ENCODE measurements at places on chromosomes 5 and 9.
A peak's percentile ranks its signal among the peaks of the same experiment; 100 is the strongest.

- DNase-seq: peak; percentile 5
Observed at GRCh38 chr9:98990181-98990870, 46.6 kb downstream of the COL15A1 start.

GRCh38 chr5:28691526-28691925 lies 1653.1 kb upstream of the CDH9 start:
- no peak for DNase-seq

GRCh38 chr5:16570121-16570815 lies 46.5 kb downstream of the RETREG1 start:
- no peak for DNase-seq

DNA sequence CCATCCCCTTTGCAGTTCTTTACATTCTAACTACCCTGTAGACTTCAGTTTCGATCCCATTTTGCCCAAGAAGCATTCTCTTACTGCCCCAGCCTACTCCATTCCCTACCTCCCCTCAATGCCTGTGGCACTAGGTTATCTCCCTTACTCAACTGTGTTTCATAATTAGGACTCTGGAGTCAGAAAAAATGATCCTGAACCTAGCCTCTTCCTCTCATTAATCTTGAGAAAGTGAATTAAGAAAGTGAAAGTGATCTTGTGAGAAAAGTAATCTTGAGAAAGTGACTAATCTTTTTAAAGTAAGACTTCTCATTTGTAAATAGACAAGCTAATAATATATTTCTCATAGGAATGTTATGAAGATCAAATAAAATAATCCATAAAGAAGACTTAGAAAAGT lies 444.0 kb upstream of the TRPC7 start:
- no peak for DNase-seq

- DNase-seq: no peak
Observed at GRCh38 chr9:107261106-107261505, 22.0 kb upstream of the RAD23B start.

DNA sequence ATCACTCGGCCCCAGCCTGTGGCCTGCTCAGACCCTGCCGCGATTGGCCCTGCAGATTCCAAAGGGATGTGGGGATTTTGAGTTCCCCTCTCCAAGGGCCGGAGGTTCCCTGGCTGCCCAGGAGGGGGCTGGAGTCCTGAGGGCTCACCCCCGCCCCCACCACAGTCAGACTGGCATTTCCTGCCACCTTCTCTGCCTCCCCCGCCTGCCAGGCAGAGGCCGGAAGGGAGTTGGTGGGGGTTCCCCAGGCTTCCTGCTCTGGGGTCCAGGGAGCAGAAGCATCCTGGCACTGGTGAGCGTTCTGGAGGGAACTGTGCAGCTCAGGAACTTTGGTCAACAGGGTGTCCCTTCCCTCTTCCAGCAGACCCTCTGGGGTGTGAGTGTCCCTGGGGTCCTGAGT lies 70.6 kb downstream of the RXRA start:
- DNase-seq: no peak

DNA sequence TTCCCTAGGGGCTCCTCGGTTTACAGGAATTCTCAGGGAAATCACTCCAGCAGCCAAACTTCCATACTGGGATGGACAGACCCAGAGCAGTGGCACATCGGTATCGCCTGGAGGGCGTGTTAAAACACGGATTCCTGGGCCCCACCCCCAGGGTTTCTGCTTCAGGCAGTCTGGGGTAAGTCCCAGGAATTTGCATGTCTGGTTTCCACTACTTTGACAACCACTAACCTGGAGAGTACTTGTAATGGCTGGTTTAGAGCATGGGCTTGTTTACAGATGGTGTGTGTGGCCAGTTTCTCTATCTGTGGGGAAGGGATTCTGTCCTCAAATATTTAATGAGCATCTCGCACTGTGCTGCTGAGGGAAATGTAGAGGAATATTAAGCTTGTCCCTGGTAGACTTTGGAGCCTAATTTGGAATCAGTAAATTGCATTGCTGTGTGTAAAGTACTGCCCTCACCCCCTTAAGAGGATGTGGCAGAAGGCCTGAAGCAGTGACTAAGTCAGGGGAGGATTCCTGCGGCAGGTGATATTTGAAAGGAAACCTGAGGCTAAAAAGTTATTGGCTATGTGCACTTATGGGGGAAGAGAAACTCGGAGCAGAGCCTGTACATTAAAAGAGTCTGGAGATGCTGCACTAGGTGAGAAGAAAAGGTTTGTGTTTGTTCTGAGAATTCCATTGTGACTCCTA lies 18.6 kb upstream of the TJP2 start:
- peak; percentile 56 for DNase-seq

- no peak for DNase-seq
Observed at GRCh38 chr5:1010181-1010510, 1.5 kb downstream of the NKD2 start.

GRCh38 chr9:89077519-89077918 lies 86.3 kb downstream of the S1PR3 start:
- DNase-seq: no peak

GRCh38 chr9:123002754-123003153 lies 30.7 kb upstream of the GPR21 start:
- no peak for DNase-seq

GRCh38 chr5:56360816-56361215 lies 127.7 kb upstream of the ANKRD55 start:
- DNase-seq: no peak

GRCh38 chr5:148913493-148913892 lies 87.1 kb downstream of the ADRB2 start:
- no peak for DNase-seq

DNA sequence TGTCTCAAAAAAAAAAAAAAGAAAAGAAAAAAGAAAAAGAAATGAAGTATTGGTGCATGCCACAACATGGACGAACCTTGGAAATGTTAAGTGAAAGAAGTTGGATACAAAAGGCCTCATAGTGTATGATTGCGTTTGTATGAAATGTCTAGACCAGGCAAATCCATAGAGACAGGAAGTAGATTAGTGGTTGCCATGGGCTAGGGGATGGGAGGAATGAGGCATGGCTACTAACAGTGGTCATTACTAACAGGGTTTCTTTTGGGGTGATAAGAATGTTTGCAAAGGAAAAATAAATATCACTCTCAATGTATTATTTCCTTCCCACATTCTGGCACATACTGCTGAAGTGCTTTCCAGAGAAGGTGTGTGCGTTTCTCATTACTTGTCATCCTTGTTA lies 44.1 kb downstream of the UGCG start:
- no peak for DNase-seq

DNA sequence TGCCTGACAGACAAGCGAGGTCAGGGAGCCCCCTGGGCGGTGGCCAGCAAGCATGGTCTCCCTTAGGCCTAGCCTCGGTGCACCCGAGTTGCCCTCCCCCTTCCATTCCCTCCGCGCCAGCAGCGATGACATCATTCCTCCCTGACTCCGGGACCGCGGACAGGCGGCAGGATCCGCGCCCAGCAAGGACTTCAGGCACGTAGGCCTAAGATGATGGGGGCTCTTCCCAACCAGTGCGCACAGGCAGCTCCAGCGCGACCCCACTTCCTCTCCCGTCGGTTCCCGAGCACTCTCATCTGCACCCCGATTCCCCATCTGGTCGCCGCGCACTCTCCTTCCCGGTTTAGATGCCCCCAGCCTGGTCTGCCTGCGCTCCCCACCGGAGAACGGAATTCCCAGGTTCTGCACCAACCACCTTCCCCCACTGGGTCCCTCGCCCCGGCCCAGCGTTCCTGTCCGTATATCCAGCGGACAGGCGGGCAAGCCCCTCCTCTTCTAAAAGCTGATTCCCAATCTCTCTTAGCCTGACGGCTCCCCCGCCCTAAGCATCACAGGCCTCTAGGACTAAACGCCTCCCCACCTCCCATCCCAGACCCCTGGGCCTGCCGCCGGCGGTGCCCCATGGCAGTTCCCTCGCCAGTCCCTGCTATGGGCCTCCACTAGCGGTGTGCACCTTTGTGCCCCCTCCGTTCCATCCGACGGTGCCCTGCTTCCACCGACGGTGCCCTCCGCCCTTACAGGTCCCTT lies 931 bp downstream of the FAM219A start:
- peak; percentile 73 for DNase-seq

- no peak for DNase-seq
Observed at GRCh38 chr9:88757406-88758010, 222.5 kb downstream of the NXNL2 start.

GRCh38 chr9:92342825-92343488 lies 17.2 kb downstream of the CENPP start:
- DNase-seq: no peak

GRCh38 chr5:173883347-173883924 lies 4.7 kb upstream of the CPEB4 start:
- DNase-seq: no peak

DNA sequence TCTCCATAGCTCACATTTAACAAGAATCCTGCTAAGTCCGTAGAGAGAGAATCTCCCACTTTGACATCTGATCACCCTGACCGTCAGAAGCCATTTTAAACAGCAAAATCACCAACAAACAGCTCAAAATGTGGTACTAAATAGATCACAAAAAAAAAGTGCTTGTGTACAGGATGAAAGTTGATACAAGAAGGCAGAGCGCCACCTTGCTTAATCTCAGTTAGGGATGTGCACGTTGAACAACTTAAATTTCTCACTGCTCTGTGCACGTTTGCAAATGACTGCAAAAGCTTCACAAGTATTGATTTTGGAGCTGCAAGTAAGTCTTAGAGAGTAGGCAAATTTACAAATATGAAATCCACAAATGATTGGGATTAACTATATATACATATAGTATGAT lies 63.1 kb upstream of the NREP start:
- DNase-seq: no peak

DNA sequence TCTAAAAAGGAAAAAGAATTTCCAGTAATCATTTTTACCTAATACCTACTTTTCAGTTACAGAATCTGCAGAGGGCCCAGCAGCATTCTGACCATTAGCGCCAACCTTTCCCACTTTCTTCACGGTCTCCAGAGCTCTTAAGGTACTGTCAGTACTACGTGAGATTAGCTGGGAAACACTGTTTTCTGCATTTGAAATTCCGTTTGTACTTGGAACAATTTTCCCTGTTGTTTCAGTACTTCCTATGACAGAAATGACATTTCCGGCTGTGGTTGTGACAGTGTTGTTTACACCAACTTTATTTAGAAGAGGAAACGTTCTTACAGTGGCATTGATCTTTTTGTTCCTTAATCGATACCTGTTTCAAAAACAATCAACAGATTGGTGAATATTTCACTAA lies 36.9 kb upstream of the PDCL start:
- no peak for DNase-seq

GRCh38 chr5:72216756-72217155 lies 103.3 kb downstream of the MRPS27 start:
- DNase-seq: no peak

GRCh38 chr9:29212397-29213387 lies 1639.4 kb upstream of the C9orf72 start:
- peak; percentile 57 for DNase-seq

DNA sequence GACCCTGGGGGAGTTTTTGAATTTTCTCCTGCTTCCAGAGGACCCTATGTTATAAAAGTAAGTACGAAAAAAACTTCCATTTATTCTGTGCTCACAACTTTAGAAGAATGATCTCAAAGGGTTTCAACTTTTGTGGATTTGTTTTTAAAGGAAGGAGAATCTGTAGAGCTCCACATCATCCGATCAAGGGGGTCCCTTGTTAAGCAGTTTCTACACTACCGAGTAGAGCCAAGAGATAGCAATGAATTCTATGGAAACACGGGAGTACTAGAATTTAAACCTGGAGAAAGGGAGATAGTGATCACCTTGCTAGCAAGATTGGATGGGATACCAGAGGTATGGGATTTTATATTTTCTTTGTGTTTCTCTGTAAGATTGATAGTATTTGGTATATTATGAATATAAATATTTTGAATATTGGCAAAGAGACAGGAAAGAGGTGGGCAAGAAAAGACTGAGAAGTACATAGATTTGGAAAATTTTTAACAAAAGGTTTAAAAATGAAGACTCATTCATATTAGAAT lies 84.2 kb downstream of the ADGRV1 start:
- DNase-seq: no peak

- no peak for DNase-seq
Observed at GRCh38 chr9:97806721-97807120, 46.3 kb upstream of the FOXE1 start.

- DNase-seq: no peak
Observed at GRCh38 chr5:104171958-104172690, 609.5 kb upstream of the NUDT12 start.

DNA sequence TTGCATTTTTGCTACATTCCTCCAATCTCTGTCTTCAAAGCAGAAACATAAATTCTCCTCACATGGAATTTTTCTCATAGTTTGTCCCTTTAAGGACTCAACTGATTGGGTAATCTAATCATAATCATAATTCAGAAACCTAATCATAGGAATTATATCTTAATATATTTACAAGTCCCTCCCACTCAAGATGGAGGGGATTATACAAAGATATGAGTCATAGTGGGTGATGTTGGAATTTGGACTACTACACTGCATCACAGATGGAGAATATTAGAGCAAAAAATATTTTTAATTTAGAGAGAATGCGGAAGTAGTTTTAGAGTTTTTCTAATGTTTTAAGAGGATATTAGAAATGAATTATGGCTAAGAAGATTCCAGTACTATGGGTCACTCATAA lies 1034.0 kb downstream of the DTWD2 start:
- no peak for DNase-seq

DNA sequence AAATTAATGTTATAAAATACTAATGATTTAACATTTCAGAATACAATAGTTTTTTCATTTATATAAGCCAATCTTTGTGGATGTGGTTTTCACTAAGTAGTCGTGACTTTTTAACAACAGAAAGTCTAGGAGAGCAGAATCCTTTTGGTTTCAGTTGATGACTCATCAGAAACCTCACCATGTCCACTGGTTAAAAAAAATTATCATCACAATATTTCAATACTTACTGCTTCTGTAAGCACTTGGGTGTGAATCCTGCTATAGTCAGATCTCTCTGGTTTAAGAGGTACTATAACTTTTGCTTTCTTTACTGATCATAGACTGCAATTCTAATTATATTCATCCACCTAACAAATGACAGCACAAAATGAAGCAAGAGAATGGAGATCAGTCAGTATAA lies 77.2 kb downstream of the MRPS30 start:
- no peak for DNase-seq
